ENCODE measurements at places on chromosomes 3 and 15.

DNA sequence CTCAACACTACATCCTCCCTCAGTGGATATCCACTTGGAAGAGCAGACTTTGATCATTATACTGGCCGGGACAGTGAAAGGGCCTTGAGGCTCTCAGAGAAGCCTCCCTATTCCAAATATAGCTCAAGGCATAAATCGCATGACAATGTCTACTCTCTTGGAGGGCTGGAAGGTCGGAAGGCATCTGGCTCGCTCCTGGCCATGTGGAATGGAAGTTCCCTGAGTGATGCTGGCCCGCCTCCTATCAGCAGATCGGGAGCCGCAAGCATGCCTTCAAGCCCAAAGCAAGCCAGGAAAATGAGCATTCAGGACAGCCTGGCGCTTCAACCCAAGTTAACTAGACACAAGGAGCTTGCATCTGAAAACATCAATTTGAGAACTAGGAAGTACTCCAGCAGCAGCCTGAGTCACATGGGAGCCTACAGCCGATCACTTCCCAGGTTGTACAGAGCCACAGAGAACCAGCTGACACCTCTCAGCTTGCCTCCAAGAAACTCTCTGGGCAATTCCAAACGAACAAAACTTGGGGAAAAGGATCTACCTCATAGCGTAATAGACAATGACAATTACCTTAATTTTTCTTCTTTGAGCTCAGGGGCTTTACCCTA, 25.4 kb downstream of the PHLDB2 start:
- peak; percentile 85 for DNase-seq

DNA sequence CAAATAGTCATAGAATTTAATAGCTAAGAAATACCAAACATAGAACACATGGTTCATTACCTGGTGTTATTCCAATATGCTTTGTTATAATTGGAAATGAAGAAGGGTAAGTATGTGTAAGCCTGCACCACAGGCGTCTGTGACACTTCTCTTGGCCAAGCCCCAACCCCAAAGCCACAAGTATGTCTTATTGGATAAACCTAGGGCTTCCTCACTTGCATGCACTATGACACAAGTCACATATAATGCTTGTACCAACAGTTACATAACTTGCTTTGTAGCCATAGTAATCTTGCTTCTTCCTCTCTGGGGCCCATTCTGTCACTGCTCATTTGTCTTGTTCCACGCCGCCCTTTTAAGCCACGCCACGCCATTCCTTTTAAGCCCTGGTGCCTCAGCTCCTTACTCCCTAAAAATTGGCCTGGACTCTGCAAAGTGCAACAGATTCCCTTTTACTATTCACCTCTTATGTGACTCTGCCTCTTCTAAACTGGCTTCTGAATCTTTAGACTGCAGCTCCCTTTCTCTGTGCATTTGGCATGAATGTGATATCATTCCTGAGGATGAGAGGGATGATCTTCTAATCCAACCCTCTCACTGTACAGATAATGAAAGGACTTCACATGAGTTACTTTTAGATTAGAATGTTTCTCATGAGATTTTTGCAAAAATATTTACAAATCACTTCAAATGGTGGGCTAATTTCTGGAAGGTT, 48.1 kb upstream of the EPHA3 start:
- no peak for DNase-seq

DNA sequence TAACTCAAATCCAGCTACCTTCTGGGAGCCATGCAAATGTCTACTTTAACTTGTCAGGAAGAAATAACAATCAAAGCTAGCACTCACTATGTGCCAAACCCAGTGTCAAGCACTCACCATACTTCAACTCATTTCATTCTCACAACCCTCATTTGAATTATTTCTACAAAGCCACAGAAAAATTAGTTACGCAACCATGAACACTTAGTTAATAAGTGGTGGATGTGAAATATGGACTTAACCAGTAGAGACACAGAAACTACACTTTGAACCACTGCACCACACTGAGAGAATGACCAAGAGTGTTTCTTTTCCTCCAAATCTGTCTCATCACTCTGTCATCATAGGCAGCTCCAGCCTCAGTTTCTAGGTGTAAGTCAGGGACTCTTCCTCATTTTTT, 91.0 kb upstream of the MBNL1 start:
- no peak for DNase-seq

DNA sequence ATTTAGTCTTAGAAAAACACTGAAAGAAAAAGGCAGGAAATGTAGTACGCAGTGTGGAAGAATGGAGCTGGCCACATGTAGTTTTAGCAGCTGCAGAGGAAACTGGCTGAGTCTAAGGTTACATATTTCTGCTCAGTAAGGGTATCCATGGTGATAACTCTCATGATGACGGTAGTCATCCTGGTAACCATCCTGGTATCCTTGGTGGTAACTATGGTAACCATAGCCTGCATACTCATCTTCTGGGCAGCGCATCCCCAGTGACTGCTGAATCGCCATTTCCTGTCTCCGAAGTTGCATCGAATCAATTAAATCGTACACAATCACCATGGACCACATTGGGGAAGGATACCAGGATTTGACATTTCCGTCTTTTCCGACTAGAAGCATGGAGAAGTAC, 35.7 kb downstream of the CCDC80 start:
- no peak for DNase-seq

GRCh38 chr15:49748791-49749190, 127.9 kb downstream of the DTWD1 start:
- DNase-seq, result no peak

DNA sequence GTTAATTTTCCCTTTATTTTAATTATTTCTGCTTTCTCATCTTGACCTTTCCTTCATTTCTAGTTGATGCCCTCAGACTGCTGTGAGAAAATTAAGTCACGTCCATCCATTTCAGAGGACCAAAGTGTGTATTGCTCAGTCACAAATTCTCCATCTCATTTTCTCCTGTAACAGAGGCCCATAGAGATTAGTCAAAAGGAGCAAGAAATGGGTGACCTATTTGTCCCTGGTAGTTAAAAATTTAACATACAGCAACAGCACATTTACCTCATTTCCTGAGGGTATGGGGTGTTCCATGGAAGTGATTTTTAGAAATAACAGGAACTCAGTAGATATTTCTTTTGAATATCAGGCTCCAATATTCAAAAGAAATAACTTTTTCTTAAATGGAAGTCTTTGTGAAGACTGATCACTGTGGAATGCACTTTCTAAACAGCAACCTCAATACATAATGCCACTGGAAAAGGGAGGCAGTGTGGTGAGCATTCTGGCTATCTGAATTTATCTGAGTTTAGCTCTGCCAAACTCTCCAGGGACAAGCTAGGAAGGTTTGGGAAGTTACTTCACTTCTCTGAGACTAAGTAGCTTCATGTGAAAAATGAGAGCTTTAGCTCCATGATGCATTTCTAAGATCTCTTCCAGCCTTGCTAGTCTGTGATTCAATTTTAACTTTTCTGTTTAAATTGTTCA, 808.2 kb downstream of the SQOR start:
- DNase-seq, result no peak

DNA sequence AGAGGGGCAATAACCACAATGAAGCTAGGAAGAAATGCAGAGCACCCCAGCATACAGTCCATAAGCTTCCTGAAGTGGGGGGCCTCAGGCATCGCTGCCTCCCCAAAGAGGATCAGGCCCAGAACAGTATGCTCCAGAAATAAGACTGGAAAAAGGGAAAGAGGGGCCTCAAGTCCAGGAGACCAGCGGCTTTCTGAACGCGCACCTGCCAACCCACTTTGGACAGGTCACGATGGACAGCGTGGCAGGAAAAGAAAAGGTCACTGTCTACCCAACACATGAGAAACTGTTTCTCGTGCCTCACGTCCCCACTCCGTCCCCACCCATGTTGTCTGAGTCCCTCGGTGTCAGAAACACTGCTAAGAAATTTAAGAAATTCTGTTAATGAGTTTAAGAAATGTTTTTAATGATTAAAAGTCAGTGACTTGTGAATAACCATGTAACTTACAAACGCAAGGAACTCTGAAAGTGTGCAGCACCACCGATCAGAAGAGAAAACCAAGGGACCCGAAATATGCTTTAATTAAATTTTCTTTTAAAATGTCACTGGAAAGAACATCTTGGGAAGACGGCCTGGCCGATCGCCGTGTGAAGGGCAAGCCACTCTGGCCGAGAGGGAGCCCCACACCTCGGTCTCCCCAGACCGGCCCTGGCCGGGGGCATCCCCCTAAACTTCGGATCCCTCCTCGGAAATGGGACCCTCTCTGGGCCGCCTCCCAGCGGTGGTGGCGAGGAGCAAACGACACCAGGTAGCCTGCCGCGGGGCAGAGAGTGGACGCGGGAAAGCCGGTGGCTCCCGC, 1.7 kb upstream of the PPARG start:
- DNase-seq, result peak; percentile 23

- DNase-seq, result no peak
Measured at GRCh38 chr15:49696433-49696832, 75.6 kb downstream of the DTWD1 start.

GRCh38 chr3:157671656-157672055, 168.4 kb upstream of the VEPH1 start:
- no peak for DNase-seq
